ENCODE measurements at places on chromosomes 12 and 14.

DNA sequence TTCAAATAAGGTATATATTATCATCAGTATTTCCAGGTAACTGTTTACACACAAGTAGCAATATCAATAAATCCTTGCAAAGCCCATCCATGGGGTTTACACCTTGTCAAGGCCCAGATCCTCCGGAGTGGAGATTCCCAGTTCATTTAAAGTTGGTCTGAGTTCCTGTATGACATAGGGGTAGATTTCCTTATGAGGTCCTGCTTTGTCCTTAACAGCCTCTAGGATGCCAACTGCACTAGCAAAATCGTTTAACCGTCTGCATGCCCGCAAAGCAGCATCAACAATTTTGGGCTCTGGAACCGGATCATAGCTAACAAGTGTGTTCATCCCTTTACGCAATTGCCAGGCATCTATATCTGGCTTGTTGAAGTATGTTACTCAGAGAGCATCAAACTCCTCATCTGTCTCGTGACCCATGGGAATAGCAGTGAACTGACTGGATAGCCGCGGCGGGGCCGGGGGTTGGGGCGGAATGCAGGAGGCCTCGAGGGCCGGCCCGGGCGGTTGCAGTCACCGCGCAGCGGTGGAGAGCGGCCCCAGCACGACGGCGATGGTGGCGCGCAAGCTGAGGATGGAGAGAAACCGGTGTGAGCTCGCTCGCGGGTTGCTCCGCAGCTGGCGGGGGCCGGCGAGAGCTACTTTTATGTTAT lies 30.6 kb upstream of the FBXO34 start:
- no peak for DNase-seq

- no peak for DNase-seq
Measured at GRCh38 chr14:64296561-64296960, 2.4 kb upstream of the ESR2 start.

DNA sequence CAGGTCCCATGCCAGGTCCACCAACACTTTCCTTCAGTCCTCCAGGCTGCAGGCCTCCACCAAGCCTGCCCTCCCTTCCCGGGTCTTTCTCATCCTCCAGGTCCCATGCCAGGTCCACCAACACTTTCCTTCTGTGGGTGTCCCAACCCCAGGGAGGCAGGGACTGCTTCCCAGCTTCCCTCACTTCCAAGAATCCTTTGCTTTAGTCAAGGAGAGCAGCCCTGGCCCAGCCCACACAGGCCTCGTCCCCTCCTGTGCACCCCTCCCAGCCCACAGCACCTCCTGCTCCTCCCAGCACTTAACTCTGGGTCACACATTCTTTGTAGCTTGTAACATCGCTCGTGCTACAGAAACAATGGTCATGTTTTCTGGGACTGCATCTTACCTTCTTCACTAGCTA lies 72.9 kb downstream of the TESC start:
- DNase-seq: no peak

GRCh38 chr12:104477510-104478390 lies 21.0 kb downstream of the CHST11 start:
- DNase-seq: no peak

DNA sequence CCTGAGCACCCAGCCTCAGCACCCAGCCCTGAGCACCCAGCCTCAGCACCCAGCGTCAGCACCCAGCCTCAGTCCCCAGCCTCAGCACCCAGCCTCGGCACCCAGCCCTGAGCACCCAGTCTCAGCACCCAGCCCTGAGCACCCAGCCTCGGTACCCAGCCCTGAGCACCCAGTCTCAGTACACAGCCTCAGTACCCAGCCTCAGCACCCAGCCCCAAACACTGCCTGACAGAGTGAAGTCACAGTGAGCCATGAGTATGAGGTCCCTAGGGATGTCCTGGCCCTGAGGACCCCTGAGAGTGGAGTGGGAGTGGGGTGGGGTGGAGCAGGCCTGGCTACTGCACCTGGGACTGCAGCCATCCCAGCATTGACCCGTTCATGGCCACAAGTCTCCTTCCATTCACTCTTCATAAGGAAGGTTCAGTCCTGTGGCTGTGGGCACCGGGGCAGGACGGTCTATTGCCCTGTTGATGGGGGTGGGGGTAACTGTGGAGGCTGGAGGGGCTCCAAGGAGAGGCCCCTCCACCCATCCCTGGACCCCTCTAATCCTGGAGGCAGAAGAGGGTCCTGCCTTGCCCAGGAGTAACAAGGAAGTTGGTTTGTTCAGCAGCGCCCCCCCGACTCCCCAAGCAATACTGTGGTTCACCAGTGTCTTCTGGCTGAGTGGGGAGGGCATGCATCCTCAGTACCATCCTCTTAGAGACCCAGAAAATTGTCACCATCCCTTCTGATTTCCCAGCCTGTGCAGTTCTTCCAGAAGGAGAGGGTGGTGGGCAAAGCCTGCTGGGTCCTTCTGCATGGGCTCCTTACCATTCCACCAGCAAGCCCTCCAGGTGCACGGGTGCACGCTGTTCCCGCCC lies 140.5 kb downstream of the ADGRD1 start:
- no peak for DNase-seq

GRCh38 chr14:98507264-98507663 lies 764.7 kb downstream of the BCL11B start:
- DNase-seq: no peak

- no peak for DNase-seq
Measured at GRCh38 chr12:89477633-89478279, 46.8 kb downstream of the GALNT4 start.

GRCh38 chr12:25811656-25812126 lies 146.8 kb upstream of the RASSF8 start:
- DNase-seq: peak; percentile 77

- peak; percentile 93 for DNase-seq
Measured at GRCh38 chr12:52879394-52880351, 25.2 kb downstream of the KRT8 start.

DNA sequence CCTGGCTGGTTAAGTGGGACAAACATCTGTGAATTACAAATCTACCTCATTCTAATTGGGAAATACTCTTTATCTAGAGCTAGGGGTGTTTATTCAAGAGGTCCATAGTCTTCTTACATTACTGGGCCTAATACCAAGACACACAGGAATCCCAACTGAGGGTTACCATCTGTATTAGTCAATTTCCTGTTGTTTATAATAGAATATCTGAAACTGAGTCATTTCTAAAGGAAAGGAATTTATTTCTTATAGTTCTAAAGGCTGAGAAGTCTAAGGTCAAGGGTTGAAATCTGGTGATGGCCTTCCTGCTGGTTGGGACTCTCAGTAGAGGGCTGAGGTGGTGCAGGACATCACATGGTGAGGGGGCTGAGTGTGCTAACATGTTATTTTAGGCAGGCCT lies 36.0 kb downstream of the RTRAF start:
- DNase-seq: no peak

GRCh38 chr12:46893434-46893833 lies 67.6 kb upstream of the SLC38A4 start:
- DNase-seq: no peak

DNA sequence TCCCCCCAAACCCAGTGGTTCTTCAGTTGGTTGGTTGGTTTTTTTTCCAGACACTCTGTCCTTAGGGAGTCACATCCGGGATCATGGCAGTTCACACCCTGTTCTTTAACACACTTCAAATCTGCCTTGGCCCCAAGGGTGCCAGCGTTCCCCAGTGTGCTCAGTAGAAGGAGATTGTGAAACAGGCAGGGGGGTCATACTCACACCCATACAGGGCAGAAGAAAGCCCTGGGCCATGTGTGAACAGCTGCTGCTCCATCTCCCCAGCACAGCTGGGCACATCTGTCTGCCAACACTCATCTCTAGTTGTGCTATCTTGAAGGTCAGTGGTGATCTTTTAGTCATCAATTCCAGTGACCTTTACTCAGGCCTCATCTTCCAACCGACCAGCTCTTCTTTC lies 64.4 kb upstream of the FUT8 start:
- DNase-seq: no peak

GRCh38 chr12:7142056-7142644 lies 12.0 kb downstream of the CLSTN3 start:
- DNase-seq: peak; percentile 70

DNA sequence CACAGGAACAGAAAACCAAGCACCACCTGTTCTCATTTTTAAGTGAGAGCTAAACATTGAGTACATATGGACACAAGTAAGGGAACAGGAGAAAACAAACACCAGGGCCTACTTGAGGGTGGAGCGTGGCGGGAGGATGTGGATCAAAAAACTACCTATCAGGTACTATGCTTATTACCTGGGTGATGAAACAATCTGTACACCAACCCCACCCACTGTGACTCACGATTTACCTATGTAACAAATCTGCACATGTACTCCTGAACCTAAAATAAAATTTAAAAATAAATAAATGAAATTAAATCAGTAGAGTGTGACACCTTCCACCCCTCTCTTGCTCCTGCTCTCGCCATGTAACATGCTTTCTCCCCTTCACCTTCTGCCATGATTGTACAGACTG lies 615.5 kb downstream of the RPL10L start:
- DNase-seq: no peak

- no peak for DNase-seq
Measured at GRCh38 chr14:89015016-89015415, 190.6 kb downstream of the TTC8 start.

GRCh38 chr12:4164188-4164558 lies 109.4 kb upstream of the CCND2 start:
- DNase-seq: no peak

DNA sequence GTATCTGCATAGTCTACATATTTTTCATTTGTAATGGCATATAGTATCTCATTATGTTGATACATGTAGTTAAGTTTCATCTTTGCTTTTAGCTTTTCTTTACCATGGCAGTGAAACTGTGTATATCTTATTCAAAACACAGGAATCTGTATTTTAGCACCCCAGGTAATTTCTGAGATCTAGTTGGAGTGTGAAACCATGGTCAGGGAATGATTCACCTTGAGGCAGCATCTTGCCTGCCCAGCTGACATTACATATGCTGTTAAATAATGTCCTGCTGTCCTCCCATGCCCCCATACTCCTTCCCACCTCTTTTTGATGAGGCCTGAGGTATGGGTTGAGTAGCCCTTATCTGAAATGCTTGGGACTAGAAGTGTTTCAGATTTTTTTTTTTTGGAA lies 125.4 kb upstream of the ATF1 start:
- DNase-seq: no peak

GRCh38 chr14:99309220-99309766 lies 37.3 kb upstream of the BCL11B start:
- DNase-seq: no peak

DNA sequence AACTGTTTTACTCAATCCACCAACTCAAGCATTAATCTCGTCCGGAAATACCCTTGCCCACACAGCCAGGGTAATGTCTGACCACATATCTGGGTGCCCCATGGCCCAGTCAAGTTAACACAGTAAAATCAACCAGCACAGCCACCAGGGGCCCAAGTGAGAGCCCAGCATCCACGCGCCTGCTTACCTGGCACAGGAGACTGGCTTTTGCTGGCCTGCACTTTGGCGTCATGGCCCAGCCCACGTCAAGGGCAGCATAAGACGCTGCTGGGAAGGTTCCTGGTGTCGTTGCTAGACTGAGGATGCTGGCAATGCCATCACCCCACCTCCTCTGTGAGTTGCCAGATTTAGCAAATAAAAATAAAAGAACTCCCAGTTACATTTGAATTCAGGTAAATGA lies 53.6 kb upstream of the BCL11B start:
- DNase-seq: no peak

- no peak for DNase-seq
Measured at GRCh38 chr12:85007836-85008235, 28.2 kb downstream of the TSPAN19 start.

GRCh38 chr12:57157588-57158173 lies 10.3 kb upstream of the LRP1-AS start:
- no peak for DNase-seq

GRCh38 chr12:30439201-30439600 lies 256.5 kb downstream of the IPO8 start:
- no peak for DNase-seq

GRCh38 chr14:51041883-51042282 lies 53.0 kb downstream of the TRIM9 start:
- DNase-seq: no peak

DNA sequence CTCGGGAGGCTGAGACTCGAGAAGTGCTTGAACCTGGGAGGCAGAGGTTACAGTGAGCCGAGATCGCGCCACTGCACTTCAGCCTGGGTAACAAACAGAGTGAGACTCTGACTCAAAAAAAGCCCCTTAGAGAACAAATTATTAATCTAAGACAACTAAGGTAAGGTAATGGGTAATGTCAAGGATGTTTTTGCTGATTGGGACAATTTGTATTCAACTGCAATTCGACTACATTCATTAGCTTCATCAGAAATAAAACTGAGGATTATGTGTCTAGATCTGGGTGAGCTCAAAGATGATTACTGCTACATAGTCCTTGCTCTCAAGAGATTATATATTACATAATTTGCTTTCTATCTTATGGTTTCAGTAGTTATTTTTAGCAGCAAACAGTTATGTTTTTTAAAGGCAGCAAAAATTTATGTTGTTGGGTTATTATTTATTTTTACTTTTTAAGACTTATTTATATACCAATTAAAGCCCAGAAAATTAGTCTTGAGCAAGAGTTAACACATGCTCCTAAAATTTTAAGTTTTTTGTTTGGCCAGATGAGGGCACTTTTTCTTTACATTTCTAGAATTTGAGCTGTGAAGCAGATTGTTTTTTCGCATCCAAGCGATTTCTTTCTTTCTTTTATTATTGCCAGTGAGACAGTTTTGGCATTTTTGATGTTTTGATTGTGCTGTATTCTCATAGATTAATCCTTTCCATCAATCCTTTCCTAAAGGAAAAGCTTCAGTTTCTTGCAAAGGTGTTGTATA lies 52.3 kb downstream of the PLEKHA5 start:
- DNase-seq: peak; percentile 32

DNA sequence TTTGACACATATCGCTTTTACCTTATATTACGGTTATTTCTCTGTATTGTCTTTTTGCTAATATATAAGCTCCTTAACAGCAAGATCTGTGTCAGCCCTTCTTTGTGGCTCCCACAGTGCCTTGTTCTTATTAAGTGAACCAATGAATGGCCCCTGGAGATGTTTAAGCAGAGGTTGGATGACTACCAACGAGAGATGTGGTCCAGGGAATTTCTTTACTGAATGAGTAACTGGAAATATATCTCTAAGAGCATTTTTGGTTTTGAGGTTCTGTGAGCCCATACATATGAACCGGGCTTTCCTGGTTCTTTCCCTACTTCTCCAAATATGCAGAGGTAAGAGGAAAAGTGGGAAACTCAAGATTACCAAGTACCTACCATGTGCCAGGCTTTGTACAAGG lies 23.5 kb downstream of the CALCOCO1 start:
- peak; percentile 59 for DNase-seq

DNA sequence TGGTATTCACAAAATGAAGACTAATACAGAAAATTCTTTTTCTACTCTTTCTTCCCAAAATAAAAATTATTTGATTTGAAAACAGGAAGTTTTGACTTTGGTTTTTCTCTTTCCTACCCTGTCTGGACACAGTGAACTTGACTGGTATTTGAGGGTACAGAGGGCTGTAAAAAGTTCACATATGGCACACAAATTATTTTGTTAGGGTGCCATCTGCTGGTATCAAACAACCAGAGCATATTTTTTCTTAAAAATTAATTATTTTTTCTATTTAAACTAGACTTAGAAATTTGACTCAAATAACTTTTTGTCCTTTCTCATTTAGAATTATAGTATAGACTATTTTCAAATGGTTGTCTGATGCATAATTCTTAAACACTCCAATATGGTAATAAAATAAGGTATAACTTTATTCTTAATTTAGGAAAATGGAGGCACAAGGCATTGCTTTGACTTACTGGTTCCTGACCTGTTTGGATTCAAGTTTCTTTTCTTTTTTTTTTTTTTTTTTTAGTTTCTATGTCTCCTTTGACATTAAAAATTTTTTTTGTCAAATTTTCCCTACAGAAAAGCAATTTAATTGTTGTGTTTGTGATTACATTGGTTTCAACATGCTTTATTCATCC lies 390.6 kb downstream of the PRKD1 start:
- DNase-seq: peak; percentile 4

All from ACHN (cell line).